ENCODE measurements at places on chromosomes 2 and 18.

- no peak for DNase-seq
Measured at GRCh38 chr18:78805840-78806239, 173.8 kb upstream of the SALL3 start.

GRCh38 chr2:33788044-33788443 is 188.9 kb upstream of the FAM98A start:
- no peak for DNase-seq

- DNase-seq = no peak
Measured at GRCh38 chr2:199382091-199382490, 75.6 kb downstream of the SATB2 start.

DNA sequence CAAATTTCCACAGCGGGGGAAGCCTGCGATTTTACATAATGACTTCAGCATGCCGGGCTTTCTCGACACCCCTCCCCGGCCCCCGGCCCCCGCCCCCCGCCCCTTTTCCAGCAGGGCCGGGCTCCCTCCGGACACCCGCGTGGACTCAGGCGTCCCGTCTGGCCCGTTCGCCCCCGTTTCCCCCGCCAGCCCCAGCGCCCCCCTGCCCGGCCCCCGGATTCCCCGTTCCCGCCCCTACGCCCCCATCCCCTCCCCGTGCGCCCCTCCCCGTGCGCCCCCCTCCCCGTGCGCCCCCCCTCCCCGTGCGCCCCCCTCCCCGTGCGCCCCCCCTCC is 456 bp upstream of the NFATC1 start:
- DNase-seq = no peak

DNA sequence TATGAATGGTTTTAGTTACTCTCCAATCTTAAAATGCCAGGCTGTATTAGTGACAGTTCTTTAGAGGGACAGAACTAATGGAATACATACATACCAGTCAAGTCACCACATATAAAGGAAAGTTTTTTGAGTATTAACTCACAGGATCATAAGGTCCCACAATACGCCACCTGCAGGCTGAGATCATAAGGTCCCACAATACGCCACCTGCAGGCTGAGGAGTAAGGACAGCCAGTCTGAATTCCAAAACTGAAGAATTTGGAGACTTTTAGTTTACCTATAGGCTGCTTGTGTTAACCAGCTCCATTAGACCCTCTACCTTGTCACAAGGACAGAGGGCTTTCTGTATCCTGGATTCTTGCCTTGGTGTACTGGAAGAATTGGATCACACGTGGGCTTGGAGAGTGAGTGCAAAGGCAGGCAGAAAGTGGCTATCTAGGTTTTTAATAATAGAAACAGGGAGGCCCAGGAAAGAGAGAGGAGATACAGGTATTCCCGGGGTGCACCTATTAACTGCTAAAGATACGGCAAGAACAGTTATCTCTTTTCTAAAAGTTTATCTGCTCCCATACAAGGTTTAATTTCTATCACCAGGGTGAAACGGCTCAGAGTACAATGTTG is 234.9 kb upstream of the CYRIA start:
- DNase-seq = no peak

DNA sequence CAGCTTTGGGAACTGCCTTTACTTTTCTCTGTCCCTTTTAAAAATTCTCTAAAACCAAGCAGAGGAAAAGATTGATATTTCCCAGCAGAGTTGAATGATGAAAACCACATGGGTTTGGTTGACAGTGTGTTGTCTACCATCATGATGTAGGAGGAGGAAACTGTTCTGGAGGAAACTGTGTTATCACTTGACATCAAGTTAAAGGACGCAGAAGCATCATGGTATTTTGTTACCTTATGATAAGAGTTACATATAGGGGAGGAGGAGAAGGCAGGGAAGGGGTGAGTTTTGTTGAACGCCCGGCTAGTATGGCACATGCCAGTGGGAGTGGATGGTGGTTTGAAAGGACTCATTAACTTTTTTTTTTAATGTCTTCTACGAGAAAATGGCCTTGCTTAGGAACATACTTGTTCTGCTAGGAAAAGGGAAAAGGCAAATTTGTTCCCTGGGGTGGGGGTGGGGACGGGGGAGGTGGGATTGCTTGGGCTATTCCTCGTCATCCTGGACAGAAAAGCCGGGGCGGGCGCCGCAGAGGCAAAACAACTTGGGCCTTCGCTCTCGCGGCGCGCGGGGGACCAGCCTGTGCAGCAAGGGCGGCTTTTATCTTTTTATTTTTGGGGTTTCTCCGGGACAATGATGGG is 766 bp downstream of the TMEM17 start:
- DNase-seq = no peak

- DNase-seq = no peak
Measured at GRCh38 chr2:47293976-47294375, 109.0 kb upstream of the MSH2 start.

DNA sequence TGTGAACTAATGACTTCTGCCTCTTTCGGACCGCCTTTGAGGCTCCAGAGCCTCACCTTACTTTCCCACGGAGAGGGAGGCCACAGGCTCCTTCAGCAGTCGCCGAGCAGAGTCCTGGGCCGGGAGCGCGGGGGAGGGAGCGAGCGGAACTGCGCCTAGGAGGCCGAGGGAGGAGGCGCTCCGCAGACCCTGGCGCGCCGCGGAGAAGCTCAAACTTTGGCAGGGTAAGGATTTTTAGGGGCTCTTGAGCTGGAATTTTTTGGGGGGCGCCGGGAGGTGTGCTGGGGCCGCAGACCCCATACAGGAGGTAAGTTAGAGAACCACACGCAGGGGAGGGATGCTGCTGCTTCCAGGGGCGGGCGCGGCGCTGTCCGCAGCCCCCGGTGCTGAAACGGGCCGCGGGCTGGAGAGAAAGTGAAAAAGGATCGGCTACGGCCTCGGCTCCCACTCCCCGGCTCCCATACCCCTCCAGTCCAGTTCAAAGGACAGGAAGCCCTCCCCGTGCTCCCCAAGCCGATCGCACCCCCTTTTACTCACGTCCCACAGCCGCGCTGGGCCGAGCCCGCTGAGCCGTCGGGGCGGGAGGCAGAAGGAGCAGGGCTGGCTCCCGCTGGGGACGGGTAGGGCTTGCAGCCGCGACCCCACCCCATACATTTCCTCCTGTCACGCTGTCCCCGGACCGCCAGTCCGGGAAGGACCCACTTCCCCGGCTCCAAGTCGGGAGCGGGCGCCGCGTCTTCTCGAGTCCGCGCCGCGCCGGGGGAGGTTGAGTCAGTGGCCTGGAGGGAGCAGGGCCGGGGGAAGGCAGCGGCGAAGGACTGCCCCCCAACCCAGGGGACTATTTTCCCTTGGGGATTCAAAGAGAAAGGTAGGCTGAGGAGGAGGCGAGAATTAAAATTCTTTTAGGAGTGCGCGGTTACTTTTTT is at the start of gene CNGA3:
TSS of gene CNGA3 (plus strand) at position 146 of the 926 bp plus-strand sequence. CDS start 23,520 bp downstream, outside the sequence.
- DNase-seq = no peak

DNA sequence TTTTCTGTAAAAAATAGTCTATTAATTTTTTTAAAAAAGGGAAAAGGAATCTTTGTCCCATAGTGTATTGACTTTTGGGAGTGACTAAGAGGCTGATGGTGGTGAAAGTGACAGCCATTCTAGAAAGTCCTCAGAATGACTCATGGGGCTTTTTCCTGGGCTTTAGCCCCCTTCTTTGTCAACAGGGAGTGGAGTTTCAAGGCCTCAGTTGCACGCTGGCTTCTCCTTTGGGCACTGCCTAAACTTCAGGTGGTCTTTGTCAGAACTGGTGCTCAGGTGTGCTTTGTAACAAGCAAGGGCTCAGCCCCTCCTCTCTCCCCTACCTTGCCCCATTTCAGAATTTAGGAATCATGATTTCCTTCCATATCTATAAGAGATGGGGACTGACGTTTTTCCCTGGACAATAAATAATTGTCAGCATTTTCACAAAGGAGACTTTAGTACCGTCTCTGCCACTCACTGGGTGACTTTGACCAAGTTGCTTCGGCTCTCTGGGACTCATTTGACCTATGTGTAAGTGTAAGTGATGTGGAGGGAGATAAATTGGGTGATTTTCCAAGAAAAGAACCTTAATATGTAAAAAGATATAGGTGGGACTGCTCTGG is 61.2 kb upstream of the IGFBP2 start:
- no peak for DNase-seq

GRCh38 chr18:27605107-27605834 is 420.2 kb upstream of the CHST9 start:
- peak; percentile 35 for DNase-seq

GRCh38 chr2:12151716-12152115 is 405.3 kb downstream of the LPIN1 start:
- DNase-seq = no peak

DNA sequence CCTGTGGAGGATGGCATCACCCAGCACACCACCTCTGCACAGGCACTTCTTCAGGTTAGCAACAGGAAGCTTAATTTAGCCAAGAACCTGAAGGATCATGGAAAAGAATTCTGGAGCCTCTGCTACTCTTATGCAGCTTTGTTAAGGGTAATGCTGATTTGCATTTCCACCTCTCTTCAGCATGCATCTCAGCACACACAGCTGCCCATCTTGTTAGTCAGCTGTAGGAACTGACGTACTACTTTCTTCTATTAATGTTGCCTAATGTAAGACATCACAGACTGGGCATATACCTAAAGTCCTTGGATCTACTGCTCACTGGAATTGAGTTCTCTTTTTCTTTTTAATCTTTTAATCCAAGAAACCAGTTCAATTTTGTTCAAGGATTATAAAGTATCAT is 181.0 kb downstream of the SPP2 start:
- DNase-seq = no peak

- DNase-seq = no peak
Measured at GRCh38 chr2:198973181-198973580, 484.6 kb downstream of the SATB2 start.

DNA sequence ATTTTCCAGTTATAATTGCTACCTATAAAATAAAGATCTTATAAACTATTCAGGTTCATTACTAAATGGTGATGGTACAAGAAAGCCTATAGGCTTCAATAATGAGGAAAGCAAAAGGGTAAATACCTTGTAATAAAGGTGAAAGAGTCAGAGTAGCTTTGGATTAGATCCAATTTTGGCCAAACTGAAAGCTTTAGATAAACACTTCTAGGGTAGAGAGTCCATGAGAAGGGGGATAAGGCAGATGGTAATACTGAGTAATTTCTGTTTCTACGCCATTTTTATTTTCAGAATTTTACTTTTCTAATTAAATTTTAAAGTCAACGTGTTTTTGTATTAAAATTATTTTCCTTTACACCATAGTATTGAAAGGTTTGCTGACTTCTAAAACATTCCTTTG is 9.4 kb downstream of the CASP8 start:
- DNase-seq = no peak

GRCh38 chr2:217832987-217833386 is 169.8 kb downstream of the TNS1 start:
- no peak for DNase-seq

DNA sequence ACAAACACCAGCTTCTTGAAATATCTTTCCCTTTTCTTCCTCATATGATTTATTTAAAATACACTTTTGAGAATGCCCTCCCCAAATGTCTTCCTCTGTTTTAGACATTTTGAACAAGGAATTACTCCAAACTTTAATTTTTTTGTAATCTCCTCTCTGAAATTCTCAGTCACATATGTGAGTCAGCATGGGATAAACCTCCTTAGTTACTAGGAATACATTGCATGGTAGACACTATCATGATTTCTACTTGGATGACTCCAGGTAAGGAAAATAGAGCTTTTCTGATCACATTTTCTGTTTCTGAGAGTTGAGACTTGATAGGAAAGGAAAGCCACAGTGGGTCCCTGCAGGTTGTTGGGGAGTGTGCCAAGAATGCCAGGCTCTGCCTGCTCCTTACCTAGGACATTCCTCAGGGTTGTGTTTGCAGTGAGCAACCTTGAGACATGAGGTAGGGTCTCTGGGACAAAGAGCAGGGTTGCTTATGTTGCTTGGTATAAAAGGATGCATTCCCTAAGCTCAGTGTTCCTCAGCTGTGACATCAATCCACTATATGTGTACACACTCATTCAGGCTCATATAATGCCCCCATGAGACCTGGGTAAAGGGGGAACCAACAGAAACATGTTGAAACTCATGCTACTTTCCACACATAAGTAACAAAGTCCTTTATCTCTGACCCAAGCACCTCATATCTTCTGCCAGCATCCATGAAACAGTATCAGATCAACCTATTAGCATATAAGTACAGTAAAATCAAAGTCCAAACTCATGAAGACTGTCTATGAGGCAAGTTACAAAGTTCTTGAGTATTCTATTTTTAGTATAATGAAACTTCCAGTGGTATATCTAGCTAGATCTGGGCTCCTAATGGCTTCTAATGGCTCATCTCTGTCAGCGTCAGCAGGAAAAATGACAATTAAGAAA is 112.8 kb upstream of the SCN1A start:
- no peak for DNase-seq

DNA sequence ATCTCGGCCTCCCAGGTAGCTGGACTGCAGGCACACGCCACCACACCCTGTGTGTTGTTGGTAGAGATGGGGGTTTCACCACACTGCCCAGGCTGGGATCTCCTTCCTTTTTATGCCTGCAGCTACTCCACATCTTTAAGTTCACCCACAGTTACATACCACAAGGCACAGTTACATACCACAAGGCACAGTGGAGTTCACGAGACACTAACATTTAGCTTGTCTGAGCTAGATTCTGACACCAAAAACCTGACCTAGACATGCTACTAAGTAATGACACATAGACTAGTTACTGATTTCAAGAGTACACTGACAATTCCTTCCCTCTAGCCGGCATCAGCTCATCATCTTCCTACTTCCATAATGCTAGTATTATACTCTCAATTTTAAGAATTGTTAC is 4.3 kb downstream of the POLR2D start:
- no peak for DNase-seq

GRCh38 chr18:26502823-26503222 is 45.5 kb downstream of the KCTD1 start:
- no peak for DNase-seq

DNA sequence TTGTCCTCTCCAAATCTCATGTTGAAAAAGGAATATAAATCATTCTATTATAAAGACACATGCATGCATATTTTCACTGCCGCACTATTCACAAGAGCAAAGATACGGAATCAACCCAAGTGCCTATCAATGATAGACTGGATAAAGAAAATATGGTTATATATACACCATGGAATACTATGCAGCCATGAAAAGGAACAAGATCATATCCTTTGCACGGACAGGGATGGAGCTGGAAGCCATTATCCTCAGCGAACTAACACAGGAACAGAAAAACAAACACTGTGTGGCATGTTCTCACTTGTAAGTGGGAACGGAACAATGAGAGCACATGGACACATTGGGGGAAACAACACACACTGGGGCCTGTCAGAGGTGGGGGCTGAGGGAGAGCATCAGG is 28.1 kb upstream of the PARD3B start:
- DNase-seq = no peak

DNA sequence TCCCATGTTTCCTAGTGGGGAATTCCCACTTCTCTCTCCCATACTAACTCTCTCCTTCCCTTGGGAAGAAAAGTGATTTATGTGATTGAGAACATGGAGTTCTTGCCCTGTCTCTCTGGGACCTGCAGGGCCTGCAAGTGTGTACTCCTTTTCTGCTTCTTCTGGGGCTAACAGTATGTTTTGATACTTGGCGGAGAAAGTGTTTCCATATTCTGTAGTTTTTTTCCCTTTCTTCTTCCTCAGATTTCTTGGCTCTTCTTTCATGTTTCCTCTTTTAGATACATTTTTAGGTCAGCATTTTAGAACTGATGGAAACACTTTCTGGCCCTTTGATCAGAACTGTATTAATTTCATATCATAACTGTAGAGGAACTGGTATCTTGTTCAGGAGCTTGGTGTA is 352.2 kb downstream of the DLGAP1 start:
- no peak for DNase-seq

GRCh38 chr18:36688020-36688965 is 140.5 kb downstream of the TPGS2 start:
- DNase-seq = no peak

GRCh38 chr2:47772343-47772742 is 10.6 kb upstream of the MSH6 start:
- DNase-seq = no peak
